Fibroblast of lung (primary cell): ENCODE measurements at places on chromosomes 1 and 21.

GRCh38 chr21:20882462-20883407 lies 115.5 kb upstream of the NCAM2 start:
- peak; percentile 53 for DNase-seq

- no peak for DNase-seq
Observed at GRCh38 chr1:221839321-221839720, 97.4 kb upstream of the DUSP10 start.

GRCh38 chr21:35303085-35303484 lies 254.0 kb upstream of the RUNX1 start:
- peak; percentile 86 for DNase-seq

DNA sequence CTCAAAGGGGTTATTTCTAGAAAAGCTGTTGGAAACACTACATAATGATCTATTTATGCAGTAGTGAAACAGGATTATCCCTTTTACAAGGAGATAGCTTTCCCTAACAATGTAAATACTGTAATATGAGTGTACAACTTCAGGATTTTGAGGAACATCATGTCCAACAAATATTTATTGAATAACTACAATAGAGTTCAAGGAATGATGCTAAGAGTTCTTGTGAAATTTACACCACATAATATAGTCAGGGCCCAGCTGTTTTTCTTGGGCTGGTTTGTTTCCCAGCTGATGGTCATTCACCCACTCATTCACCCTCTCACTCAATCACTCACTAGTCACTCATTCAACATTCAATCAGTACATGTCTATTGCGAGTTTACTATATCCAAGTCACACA lies 12.3 kb upstream of the LYPLAL1 start:
- DNase-seq, result peak; percentile 65

DNA sequence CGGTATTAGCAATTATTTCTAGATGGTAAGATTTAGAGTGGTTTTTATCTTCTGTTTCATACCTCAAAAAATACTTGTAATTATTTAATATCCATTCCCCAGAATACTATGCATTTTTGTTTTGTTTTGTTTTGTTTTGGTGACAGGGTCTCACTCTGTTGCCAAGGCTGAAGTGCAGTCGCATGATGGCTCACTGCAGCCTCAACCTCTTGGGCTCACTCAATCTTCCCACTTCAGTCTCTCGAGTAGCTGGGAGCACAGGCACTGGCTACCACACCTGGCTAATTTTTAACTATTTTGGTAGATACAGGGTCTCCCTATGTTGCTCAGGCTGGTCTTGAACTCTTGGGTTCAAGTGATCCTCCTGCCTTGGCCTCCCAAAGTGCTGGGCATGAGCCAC lies 252.7 kb downstream of the AKT3 start:
- peak; percentile 27 for DNase-seq

DNA sequence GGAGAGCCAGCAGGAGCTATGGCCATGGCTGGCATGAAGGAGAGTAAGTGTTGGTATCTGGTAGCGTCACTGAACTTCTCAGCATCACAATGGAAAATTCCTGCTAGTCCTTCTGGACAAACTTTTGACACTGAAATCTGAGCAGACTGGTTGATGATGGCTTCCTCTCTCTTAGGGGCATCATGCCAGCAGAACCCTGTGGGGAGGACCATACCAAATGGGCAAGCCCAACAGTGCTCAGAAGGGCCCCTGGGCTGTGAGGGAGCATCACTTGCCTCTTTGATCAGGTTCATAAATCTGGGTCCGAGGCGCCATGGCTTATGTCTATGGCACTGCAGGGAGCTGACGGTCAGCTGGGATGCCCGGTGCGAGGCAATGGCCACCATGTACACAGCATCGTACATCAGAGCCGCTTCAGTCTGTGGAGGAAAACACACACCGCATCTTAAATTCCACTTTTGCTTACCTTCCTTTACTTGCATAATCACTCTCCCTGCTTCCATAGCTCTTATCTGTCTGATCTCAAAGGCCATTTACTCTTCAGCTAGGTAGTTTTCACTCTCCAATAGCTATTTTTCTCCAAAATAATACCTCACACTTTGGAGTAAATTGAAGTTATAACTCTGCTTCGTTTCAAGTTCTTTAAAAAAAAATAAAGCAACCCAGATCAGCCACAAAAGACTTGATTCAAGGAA lies 297.1 kb downstream of the GRIK1 start:
- DNase-seq, result no peak

GRCh38 chr1:156149374-156150332 lies 3.7 kb upstream of the SEMA4A start:
- DNase-seq, result no peak

DNA sequence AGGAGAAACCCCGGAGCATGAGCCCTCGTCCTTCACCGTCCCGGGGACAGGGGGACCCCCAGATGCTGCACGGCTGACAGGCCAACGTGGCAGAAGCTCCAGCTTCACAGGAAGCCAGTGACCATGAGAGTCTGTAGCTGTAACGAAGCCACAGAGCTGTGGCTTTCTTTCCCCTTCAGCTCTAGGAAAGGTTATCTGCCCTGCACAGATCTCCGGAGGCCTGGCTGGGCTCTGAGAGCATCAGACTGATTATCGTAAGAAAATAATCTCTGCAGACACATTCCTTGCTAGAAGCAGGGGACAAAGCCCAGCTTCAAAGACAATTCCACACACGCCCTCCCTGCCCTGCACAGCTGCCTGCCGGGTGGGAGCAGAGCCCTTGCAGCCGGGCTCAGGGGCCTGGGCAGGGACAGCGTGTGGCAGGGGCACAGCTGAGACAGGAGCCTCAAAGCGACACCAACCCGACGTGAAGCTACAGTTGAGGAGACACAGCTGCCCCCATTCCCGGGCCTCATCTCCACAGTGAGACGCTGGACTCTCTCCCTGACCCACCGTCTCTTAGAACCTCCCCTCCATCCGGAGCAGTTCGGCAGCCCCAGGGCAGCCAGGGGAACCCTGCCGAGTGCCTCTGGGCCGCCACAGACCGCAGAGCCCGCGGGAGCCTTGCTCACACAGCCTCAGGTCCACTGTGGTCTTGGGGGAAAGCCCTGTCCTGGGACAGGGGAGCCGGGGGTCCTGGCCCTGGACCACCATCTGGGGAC lies 30.6 kb downstream of the POFUT2 start:
- DNase-seq, result no peak

DNA sequence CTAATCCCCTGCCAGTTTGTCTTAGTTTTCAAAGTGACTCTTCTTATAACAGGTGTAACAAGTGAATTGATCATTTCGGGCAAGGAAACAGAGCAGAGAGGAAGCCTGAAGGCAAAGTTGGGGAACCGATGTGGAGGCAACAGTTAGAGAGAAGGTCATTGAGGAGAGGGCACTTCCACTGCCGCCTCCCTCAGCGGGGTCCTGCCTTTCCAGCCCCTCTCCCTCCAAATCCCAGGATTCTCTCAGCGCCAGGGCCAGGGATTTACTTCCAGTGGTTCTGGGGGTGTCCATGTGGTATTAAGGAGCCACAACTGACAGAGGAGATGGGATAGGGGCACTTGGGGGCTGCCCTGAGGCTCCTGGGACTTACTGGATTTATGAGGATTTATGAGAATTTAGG lies 39.7 kb upstream of the PDE9A start:
- no peak for DNase-seq
